ENCODE measurements at places on chromosomes 5 and 9. TPM values are rescaled to one million over a fixed set of nuclear protein-coding genes. Genes with fewer than 3 reads are reported as not detected.
A peak's percentile ranks its signal among the peaks of the same experiment; 100 is the strongest.

Gene ATG10
- 4.7 TPM for total RNA-seq

Gene FGFR4
- 2.8 TPM for total RNA-seq

Gene PGM5
- total RNA-seq, result not detected

Gene PCDHGB4
- not detected for total RNA-seq

Gene IL33
- not detected for total RNA-seq

Gene ADAMTSL2
- total RNA-seq, result 1.3 TPM

Gene FREM1
- total RNA-seq, result 0.27 TPM

Gene INSYN2B
- total RNA-seq, result not detected

Gene ZNF366
- 0.06 TPM for total RNA-seq

Gene CD72
- total RNA-seq, result 3.6 TPM

Gene SLC36A2
- total RNA-seq, result not detected

Gene DIRAS2
- not detected for total RNA-seq

Gene ZNF462
- total RNA-seq, result 1.3 TPM

Gene MEF2C
- total RNA-seq, result 0.87 TPM

Gene TRPM3
- not detected for total RNA-seq

Gene PRRX2
- total RNA-seq, result not detected

GRCh38 chr9:136087741-136088480, 7.2 kb downstream of the NACC2 start:
- no peak overlapping the region for H3K27ac ChIP-seq
- peaks cover 50% of the 10 kb centered on the region for H3K4me1 ChIP-seq

- no peak for DNase-seq
- no peaks in the 10 kb centered on the region for H3K36me3 ChIP-seq
- peaks cover 3% of the 10 kb centered on the region for H3K4me1 ChIP-seq
- no peak overlapping the region for H3K4me3 ChIP-seq
- H3K27ac ChIP-seq, result no peak overlapping the region
Measured at GRCh38 chr9:90099262-90099963, 494.6 kb downstream of the GADD45G start.

GRCh38 chr5:14146725-14147124, 3.6 kb downstream of the TRIO start:
- peaks cover 19% of the 10 kb centered on the region for H3K4me1 ChIP-seq
- no peak for DNase-seq
- H3K36me3 ChIP-seq, result no peaks in the 10 kb centered on the region
- H3K27ac ChIP-seq, result no peak overlapping the region

GRCh38 chr5:27315363-27316270, 277.2 kb upstream of the CDH9 start:
- H3K27me3 ChIP-seq, result no peaks in the 10 kb centered on the region
- no peaks in the 10 kb centered on the region for H3K36me3 ChIP-seq
- DNase-seq, result no peak
- no peaks in the 10 kb centered on the region for H3K4me1 ChIP-seq

GRCh38 chr5:164097749-164098148, 592.3 kb downstream of the MAT2B start:
- H3K36me3 ChIP-seq, result no peaks in the 10 kb centered on the region
- H3K4me3 ChIP-seq, result no peak overlapping the region
- DNase-seq, result no peak
- no peaks in the 10 kb centered on the region for H3K27me3 ChIP-seq

DNA sequence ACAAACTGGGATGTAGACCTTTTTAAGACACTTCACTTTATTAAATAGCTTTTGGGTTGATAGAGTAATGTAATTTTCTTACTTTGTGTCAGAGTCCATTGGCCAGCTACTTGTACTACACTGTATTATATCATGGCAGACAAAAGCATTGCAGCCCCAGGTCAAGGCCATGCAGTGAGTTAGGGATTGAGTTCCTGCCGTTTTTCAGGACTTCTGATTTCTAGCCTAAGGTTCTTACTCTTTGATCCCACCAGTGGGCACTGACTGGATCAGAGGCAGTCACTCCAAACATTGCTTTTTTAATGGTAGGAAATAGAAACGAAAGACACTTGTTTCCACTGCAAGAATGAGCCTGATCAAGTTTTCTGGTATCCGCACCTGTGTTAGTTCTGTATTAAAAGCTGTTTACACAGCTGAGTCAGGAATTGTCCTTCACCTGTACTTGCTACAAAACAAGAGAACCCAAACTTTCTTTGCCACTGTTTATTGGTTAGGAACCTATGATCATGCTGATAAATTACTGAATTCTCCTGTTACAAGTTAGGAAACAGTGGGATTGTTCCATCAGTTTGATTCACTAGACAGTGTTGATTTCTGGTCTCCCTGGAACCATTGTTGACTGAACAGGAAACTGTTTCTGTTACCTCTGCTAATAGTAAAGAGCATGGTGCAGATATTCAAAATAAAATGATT, 22.1 kb downstream of the LRRC70 start:
- H3K27me3 ChIP-seq, result no peaks in the 10 kb centered on the region
- no peak overlapping the region for H3K27ac ChIP-seq
- peaks cover 4% of the 10 kb centered on the region for H3K36me3 ChIP-seq
- H3K4me1 ChIP-seq, result peaks cover 2% of the 10 kb centered on the region
- DNase-seq, result no peak
- H3K4me3 ChIP-seq, result no peak overlapping the region

DNA sequence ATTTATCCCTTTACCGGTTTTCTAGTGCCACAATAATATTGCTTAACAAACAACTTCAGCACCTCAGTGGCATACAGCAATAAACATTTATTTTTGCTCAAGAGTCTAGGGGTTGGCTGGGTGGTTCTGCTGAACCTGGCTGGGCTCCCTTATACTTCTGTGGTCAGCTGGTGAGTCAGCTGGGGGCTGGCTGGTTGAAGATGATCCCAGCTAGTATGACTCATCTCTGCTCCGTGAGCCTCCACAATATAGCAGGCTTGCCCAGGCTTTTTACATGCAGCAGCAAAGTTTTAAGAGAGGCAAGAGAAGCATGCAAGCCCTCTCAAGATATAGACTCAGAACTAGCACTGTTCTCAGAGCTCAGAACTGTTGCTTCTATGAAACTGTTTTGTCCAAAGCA, 523.5 kb upstream of the CLINT1 start:
- no peak overlapping the region for H3K4me3 ChIP-seq
- H3K36me3 ChIP-seq, result no peaks in the 10 kb centered on the region
- no peaks in the 10 kb centered on the region for H3K27me3 ChIP-seq
- H3K4me1 ChIP-seq, result no peaks in the 10 kb centered on the region
- DNase-seq, result no peak

DNA sequence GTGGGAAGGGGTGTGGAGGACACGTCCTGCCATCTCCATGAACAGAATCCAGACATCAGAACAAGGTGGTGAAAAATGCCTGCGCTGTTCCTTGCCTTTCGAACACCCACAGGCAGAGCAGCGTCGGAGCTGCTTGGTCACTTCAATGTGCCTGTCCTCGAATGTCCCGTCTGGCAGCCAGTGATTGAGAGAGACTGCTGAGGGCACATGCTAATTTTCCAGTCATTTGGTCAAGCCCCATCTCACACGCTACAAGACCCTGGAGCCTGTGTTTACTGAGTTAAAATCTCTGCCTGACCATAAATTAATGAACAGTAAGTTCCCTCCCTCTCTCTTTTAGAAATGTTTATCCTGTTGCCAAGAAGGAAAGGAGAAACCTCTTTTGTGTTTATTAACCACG, 149.3 kb downstream of the NTRK2 start:
- no peaks in the 10 kb centered on the region for H3K36me3 ChIP-seq
- no peak overlapping the region for H3K27ac ChIP-seq
- DNase-seq, result no peak
- no peaks in the 10 kb centered on the region for H3K4me1 ChIP-seq
- no peaks in the 10 kb centered on the region for H3K27me3 ChIP-seq

- no peak overlapping the region for H3K4me3 ChIP-seq
- no peak for DNase-seq
- no peaks in the 10 kb centered on the region for H3K4me1 ChIP-seq
- H3K27ac ChIP-seq, result no peak overlapping the region
- no peaks in the 10 kb centered on the region for H3K36me3 ChIP-seq
Measured at GRCh38 chr9:115373000-115373709, 255.2 kb upstream of the TNC start.

DNA sequence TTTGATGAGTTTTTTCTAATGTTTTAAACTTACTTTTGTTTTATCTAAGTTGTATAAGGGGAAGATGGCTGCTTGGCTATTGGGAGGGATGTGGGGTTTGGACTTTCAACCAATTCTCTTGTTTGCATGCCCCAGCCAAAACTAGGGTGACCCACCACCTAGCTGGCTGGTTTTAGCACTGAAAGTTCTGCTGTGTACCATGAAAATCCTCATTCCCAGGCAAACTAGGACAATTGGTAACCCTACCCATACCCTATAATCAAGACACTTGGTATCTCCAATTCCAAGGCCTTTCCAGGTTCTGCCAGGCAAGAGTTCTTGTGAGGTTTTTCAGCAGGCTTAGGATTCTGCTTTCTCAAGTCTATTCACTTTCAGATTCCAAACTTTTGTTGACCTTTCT, 13.1 kb downstream of the RAB3C start:
- H3K36me3 ChIP-seq, result no peaks in the 10 kb centered on the region
- no peak overlapping the region for H3K4me3 ChIP-seq
- H3K27ac ChIP-seq, result no peak overlapping the region

DNA sequence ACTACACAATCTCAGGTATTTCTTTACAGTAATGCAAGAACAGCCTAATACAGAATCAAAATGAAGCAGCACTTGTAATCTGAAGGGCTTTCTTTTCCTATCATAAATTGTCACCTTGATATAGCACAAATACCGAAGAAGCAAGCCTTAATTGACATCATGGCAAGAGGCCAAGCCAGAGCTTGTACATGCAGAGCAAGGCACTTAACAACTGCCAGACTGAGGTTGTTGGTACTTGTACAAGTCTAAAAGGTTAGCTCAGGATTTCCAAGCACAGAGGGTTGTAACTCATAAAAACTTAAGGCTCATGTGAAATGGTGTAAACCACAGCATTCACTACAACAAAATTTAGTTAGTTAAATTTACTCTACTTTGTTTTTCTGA, 158.8 kb upstream of the SPEF2 start:
- no peak overlapping the region for H3K4me3 ChIP-seq
- DNase-seq, result no peak
- no peaks in the 10 kb centered on the region for H3K4me1 ChIP-seq
- no peaks in the 10 kb centered on the region for H3K36me3 ChIP-seq

DNA sequence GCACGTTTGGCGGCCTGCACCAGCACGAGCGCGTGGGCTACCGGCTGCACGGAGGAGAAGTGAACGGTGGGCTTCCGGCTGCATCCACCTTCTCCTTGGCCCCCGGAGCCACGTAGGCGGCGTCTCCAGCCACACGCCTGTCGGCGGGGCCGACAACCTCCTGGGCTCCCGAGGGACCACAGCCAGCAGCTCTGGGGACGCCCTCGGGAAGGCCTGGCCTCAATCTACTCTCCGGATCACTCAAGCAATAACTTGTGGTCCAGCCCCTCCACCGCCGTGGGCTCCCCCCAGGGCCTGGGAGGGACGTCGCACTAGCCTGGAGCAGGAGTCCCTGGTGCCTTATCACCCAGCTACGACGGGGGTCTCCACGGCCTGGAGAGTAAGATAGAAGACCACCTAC, 73.7 kb downstream of the INSL6 start:
- no peak overlapping the region for H3K4me3 ChIP-seq
- H3K36me3 ChIP-seq, result peaks cover 18% of the 10 kb centered on the region
- no peak overlapping the region for H3K27ac ChIP-seq
- H3K4me1 ChIP-seq, result no peaks in the 10 kb centered on the region
- H3K27me3 ChIP-seq, result no peaks in the 10 kb centered on the region

- H3K27ac ChIP-seq, result peak overlapping the region; percentile 4
- DNase-seq, result no peak
- peaks cover 73% of the 10 kb centered on the region for H3K4me1 ChIP-seq
Measured at GRCh38 chr9:33453999-33454660, 6.7 kb upstream of the AQP3 start.

- H3K4me1 ChIP-seq, result peaks cover 26% of the 10 kb centered on the region
- H3K36me3 ChIP-seq, result peaks cover 11% of the 10 kb centered on the region
- no peak for DNase-seq
- no peaks in the 10 kb centered on the region for H3K27me3 ChIP-seq
- H3K27ac ChIP-seq, result no peak overlapping the region
Measured at GRCh38 chr9:137083394-137084004, 3.3 kb upstream of the MAN1B1 start.

- no peak overlapping the region for H3K4me3 ChIP-seq
- no peak overlapping the region for H3K27ac ChIP-seq
- no peaks in the 10 kb centered on the region for H3K27me3 ChIP-seq
- no peak for DNase-seq
- no peaks in the 10 kb centered on the region for H3K36me3 ChIP-seq
Measured at GRCh38 chr9:135356796-135357195, 122.8 kb upstream of the PPP1R26 start.

GRCh38 chr9:99057665-99058625, 47.0 kb upstream of the TGFBR1 start:
- H3K27ac ChIP-seq, result no peak overlapping the region
- no peaks in the 10 kb centered on the region for H3K27me3 ChIP-seq
- H3K36me3 ChIP-seq, result no peaks in the 10 kb centered on the region

DNA sequence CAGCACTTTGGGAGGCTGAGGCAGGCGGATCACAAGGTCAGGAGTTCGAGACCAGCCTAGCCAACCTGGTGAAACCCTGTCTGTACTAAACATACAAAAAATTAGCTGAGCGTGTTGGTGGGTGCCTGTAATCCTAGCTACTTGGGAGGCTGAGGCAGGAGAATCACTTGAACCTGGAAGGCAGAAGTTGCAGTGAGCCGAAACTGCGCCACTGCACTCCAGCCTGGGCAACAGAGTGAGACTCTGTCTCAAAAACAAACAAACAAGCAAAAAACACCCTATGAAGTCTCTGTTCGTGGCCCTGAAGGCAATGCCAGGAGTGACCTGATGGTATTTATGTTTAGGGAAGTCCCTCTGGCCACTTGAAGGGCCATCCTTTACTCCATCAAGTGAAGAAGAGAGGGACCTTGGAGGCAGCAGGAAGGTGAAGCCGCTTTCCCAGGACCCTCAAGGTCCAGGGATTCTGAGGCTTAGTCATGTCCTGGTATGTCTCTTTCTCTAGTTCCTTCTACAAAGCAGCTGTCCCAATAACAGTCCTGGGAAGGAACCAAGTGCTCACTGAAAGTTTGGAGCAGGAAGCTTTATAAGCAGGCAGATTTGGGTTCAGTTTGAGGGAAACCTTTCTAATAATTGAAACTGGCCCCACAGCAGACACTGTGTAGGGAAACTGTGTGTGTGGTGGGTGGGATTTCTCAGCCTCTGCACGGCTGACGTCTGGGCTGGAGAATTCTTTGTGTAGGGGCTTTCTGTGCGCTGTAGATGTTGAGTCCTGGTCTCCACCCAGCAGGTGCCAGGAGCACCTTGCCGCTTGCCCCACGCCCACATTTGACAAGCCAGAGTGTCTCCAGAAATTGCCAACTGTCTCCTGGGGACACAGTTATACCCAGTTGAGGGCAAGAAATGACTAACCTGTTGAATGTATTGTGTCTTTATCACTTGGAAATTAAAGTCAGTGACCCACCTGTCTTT, 12.5 kb downstream of the PHF2 start:
- peaks cover 50% of the 10 kb centered on the region for H3K4me1 ChIP-seq
- no peak overlapping the region for H3K27ac ChIP-seq
- H3K27me3 ChIP-seq, result no peaks in the 10 kb centered on the region
- no peak overlapping the region for H3K4me3 ChIP-seq

DNA sequence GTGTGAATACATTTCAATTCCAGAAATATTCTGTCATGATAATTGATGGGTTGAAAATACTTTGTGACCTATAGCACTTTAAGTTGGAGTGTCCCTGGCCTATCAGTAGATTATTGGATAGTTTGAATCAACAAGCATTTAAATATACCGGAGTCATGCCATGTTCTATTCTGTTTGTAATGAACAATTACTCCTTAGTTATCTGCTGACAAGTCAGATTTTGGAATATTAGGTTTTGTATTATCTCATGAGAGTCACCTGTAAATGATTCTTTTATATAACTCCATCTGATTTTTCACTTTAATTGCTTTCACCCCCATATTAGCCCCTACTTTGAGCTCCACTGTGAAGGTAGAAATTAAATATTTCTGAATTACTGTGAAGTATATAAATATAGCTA, 92.5 kb upstream of the SH3GL2 start:
- H3K4me1 ChIP-seq, result no peaks in the 10 kb centered on the region
- H3K36me3 ChIP-seq, result no peaks in the 10 kb centered on the region
- no peak overlapping the region for H3K27ac ChIP-seq
- H3K4me3 ChIP-seq, result no peak overlapping the region

Data from CD4-positive, alpha-beta T cell (primary cell).